ENCODE measurements at places on chromosomes 11 and 22.

GRCh38 chr11:65871811-65872548 lies 620 bp downstream of the EFEMP2 start:
- DNase-seq: peak; percentile 38

- DNase-seq: no peak
Observed at GRCh38 chr11:1158681-1159487, 1.1 kb downstream of the MUC5AC start.

GRCh38 chr11:92644595-92645445 lies 324.6 kb upstream of the MTNR1B start:
- DNase-seq: no peak

- DNase-seq: no peak
Observed at GRCh38 chr11:88379130-88379529, 41.6 kb upstream of the CTSC start.

- no peak for DNase-seq
Observed at GRCh38 chr11:19957294-19957943, 202.9 kb downstream of the DBX1 start.

- no peak for DNase-seq
Observed at GRCh38 chr22:31262312-31263133, 29.8 kb downstream of the PIK3IP1 start.

GRCh38 chr11:89293965-89294679 lies 116.4 kb downstream of the TYR start:
- peak; percentile 24 for DNase-seq

DNA sequence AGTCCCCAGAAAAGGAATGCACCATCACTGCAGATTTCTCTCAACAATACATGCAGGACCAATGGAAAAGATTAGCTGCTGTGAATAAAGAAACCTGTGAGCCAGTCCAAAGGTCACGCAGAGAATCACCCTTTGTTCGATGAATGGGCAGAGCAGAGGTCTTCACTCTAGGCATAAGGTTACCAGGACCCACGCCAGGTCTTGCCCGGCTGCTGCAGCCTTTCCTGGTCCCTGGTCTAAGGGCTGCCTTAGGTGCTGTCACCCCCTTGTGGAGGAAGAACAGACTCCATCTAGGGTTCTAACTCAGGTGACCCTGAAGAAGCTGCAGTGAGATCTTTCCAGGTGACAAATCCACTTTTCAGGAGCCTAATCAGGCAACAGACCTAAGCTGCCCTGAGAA lies 29.0 kb upstream of the NAP1L4 start:
- DNase-seq: peak; percentile 35
